ENCODE measurements at places on chromosomes 7 and 10.

DNA sequence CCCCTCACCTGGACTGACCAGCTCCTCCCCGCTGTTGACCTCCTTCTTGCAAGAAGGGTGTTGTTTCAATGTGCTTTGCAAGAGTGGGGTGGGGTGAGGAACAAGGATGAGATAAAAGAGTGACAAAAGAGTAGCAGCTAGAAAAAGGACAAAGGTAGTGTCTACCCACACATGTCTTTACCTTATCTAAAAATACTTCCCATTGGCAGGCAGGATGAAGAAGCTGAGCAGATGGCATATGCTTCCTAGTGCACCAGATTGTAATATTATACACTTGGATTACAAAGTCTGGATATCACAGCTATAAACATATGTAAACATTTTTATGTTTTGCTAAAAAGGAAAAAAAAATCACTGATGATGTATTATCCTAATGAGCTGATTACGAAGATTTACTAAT lies 34.5 kb downstream of the CHN2 start:
- DNase-seq, result no peak

- peak; percentile 96 for DNase-seq
Observed at GRCh38 chr10:93437086-93437945, 44.8 kb downstream of the MYOF start.

DNA sequence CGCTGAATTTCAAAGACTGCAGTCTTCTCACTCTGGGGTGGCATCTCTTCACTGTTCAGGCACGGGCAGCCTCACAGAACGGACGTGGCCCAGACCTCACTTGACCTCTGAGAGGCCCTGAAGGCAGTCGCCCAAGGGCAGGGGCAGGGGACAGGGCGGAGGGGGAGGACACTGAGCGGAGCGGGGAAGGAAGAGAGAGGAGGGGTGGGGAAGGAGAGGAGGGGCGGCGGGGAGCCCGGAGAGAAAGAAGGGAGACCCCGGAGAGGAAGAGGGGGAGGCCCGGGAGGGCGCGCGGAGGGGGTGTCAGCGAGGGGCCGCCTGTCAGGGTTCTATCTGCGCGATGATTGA lies 58.7 kb upstream of the COMTD1 start:
- DNase-seq, result no peak

- DNase-seq, result peak; percentile 95
Observed at GRCh38 chr7:100119072-100119969, at the start of the genes CNPY4 and TAF6. Gene CNPY4, plus strand, starts transcription at chr7:100119634. Its CDS starts 111 bp downstream, at chr7:100119745. Gene TAF6, minus strand, starts transcription at chr7:100119358. Its CDS starts 5,149 bp downstream, at chr7:100114209.

- DNase-seq, result no peak
Observed at GRCh38 chr7:81600608-81601007, 169.2 kb downstream of the HGF start.

- DNase-seq, result no peak
Observed at GRCh38 chr7:42617806-42618457, 293.9 kb downstream of the C7orf25 start.

- no peak for DNase-seq
Observed at GRCh38 chr10:76523246-76523645, 1091.8 kb downstream of the LRMDA start.

DNA sequence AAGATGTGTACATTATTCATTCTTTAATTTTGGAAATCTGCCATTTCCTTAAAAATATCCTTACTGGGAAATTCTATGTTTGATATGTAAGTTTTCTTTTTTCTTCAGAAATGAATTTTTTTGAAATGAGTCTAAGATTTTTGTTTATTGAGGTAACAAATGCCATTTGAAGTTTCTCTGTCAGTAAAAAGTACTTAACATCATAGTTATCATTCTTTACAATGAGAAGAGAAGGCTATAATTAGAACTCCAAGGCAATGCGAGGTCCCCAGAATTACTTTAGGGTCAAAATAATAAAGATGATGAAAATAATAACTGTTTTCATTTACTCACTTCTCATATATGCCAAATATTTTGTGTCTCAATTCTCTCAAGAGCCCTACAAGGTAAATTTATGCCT lies 37.0 kb upstream of the RHOBTB1 start:
- no peak for DNase-seq

DNA sequence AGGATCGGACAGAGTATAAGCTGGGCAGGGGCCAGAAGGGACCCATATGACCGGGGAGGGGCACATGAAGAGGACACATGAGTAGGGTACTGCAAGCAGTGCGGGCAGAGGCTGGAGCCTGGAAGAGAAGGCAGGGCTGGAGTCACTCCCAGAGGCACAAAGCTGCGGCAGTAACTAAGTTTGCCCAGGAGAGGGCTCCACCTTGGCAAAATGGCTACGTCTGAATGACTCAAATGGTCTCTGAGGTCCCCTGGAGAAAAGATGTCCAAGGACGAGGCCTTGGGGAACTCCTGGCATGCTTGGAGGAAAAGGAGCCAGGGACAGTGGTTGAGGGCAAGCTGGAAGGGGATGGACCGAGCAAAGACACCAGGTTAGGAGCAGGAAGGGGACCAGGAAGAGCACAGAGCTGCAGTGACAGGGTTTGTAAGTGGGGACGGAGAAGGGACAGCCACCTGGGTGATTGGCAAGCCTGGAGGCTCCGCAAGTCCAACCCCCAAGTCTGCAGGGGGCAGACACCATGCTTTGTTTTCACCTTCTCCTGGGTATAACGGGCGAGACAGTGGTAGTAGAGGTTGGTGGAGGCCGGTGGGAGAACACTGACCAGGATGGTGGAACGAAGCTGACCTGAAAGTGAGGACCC lies 43.1 kb upstream of the LBX1 start:
- DNase-seq, result peak; percentile 57

DNA sequence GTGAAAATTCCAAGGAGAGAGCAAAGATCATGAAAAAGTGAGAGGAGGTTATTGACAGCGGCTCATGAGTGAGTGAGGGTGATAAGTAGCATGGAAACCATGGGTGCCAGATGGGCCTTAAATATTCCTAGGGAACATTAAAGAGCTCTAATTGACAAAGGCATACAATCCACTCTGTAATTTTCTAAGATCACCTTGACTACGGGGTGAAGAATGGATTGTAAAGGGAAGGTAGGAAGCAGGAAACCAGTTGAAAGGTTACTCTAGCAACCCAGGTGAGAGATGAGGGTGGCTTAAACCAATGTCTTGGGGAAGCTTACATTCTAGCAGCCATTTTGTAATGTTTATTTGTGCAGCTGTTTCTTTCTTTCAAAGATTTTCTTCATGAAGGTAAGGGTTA lies 75.7 kb downstream of the RSU1 start:
- no peak for DNase-seq

GRCh38 chr10:34539533-34540315 lies 275.4 kb downstream of the PARD3 start:
- no peak for DNase-seq

- DNase-seq, result no peak
Observed at GRCh38 chr10:7090529-7090928, 320.3 kb downstream of the SFMBT2 start.

GRCh38 chr10:86103391-86104101 lies 263.0 kb downstream of the GRID1 start:
- DNase-seq, result no peak

DNA sequence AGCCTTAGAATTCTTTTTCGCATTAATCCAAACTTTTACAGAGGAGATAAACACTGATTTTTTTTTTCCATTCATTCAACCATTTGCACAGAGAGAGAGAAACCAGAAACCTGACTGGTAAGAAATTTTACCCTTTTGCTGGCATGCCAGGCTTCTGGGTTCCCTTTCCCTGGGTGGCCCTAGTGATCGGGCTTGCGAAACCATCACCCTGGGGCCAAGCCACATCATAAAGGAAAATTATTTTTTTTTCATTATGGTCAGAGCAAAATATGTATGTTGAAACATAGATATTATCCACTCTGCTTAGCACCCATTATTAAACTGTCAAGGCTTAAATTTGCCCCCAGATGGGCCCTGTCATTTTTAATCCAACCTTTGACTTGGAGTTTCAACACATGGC lies 55.4 kb upstream of the INHBA start:
- DNase-seq, result no peak

DNA sequence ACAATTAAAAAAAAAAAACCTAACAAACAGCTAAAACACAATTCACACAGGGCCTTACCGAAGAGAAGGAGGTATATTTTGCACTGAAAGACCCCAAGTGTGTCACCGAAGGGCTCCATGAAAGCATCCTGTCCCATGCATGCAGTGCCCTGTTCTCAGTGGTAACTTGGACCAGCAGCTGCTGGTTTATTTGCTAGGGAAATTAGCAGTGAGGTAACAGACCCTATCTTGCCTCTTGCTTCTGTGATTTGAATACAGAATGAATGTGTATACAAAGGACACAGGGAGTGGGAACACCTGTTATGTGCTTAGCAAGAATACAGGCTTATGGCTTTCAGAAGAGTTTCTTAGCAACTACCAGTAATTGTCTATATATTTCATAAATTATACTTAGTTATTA lies at the start of gene HEPACAM2:
Gene HEPACAM2, minus strand, starts transcription at position 160 of the 400 bp plus-strand sequence.
- DNase-seq, result no peak

GRCh38 chr7:121558288-121558687 lies 162.2 kb upstream of the FAM3C start:
- no peak for DNase-seq

DNA sequence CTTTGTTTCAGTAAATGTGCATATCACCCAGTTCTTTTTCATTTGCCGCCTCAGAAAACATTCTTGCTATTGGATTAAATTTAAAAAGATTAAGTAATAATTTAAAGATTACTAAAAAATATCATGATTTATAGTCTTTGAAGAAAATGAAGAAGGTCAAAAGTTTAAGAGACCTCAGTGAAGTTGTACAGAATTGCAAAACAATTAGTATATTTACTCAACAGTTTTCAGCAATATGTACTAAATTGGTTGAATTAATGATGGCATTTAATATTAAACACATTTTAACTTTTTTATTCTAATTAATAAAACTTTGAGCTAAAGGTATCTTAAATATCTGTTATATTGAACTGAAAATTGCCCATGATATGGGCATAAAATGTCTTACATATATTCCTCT lies 49.9 kb upstream of the KLF6 start:
- no peak for DNase-seq

DNA sequence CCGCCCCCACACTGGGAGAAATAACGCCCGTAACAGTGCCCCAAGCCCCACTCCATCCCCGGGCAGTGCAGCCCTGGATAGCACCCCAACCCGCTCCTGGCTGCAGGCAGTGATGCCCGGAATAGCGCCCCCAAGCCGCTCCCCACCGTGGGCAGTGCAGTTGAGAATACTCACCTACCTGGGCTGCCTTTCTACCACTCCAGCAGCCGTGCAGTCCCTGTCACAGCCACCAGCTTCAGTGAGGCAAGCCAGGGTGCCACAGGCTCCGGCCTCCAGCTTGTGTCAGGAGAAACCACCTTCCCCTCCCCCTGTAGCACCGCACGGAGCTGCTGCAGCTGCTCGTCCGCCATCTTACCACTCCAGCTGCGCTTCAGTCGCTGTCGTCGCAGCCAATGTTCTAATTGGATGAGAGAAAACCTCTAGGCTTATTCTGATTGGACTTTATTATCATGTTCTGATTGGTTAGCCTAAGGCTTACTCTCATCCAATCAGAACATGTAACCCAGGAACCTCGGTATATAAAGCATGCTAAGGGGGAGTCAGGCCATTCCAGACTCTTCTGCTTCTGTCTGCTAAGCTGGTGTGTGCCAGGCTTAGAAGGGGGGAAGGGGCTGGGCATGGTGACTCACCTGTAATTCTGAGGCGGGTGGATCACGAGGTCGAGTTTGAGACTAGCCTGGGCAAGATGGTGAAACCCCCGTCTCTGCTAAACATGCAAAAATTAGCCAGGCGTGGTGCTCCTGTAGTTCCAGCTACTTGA lies 53.2 kb upstream of the ZNF33B start:
- no peak for DNase-seq

- DNase-seq, result no peak
Observed at GRCh38 chr7:48249166-48249565, 77.9 kb downstream of the ABCA13 start.

DNA sequence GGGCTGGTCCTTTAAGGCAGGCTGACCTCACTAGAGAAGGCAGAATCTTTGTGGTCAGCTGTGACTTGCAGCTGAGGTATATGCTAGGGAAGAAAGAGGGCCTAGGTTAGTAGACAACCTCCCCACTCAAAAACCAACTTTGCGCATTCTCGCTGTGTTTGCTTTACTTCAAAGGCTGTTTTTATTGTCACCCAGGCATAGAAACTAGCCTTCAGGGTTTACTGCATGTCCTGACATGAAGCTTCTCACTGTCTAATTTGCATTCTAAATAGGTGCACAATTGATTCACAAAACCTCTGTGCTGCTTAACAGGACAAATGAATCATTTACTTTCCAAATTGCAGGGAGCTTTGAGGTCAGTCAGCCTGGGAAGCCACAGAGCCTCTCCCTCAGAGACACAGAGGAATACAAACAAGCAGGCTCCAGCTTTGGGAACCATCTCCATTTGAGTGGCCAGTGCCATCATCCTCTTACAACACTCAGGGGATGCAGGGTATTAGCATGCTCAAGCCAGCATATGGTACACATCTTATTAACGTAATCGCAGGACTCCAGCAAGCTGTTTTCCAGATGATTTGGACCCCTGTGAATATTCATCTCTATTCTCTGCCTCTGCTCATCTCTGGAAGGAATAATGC lies 596.4 kb upstream of the GHITM start:
- DNase-seq, result no peak

DNA sequence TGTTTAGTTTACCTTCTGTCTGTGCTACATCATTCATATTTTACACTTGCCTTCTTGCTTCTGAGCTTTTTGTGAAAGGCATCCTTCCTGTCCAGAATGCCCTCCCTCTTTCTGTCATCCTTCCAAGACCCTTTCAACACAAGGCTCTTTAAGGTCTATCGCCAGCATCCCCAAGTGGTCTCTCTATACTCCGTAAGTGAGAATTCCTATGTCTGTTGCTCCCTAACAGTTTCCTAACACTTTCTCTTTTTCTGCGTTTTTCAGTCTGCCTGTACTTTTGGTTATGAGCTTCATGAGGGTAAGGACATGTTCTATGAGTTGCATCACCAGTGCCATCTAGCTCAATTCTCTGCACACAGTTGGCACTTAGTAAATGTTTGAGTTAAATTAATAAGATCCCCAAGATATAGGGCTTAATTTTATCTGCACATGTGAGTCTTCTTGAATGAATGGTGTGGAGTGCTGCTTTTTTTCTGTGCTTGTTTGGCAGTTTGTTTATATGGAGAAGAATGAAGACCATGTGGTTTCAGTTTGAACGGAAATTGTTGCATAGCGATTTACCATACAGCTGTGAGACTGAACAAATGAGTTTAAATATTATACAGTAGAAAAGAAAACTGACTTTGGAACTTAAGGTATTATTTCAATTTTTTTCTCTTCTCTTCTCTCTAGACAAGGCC lies 29.4 kb downstream of the RABGEF1 start:
- DNase-seq, result no peak

- DNase-seq, result no peak
Observed at GRCh38 chr10:95644901-95645300, 11.6 kb downstream of the ALDH18A1 start.

DNA sequence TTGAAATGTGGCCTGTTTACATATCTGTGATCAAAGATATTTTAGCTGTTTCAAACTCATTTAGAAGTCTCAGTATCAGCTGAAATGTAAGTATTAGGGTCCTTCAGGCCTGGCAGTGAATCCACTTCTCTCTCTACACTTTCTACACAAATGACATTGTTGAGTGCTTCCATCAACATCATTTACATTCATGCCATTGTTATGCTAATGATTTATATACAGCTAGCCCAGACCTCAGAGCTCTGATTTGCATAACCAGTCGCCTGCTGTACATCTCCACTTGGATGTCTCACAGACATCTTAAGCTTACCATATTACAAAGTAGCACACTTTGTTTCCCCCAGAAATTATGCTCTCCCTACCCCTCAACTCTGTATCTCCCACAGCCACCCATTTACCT lies 71.6 kb downstream of the GSDME start:
- no peak for DNase-seq

GRCh38 chr10:46062723-46063428 lies 16.8 kb upstream of the MSMB start:
- no peak for DNase-seq
